ENCODE measurements at places on chromosomes 5 and 9. TPM values are rescaled to one million over a fixed set of nuclear protein-coding genes. Genes with fewer than 3 reads are reported as not detected.

PLPP1 gene
- 70.6 TPM for total RNA-seq

C1QTNF2 gene
- total RNA-seq: not detected

STK32A gene
- 3.0 TPM for total RNA-seq

SLCO6A1 gene
- not detected for total RNA-seq

SLC6A7 gene
- not detected for total RNA-seq

NUTM2G gene
- total RNA-seq: not detected

APBA1 gene
- total RNA-seq: 0.55 TPM

CDH10 gene
- 0.05 TPM for total RNA-seq

CAMK4 gene
- 1.6 TPM for total RNA-seq
